ENCODE measurements at places on chromosomes 7 and 10.

- DNase-seq: no peak
These were observed 10.5 kb upstream of the GIMAP8 start for GRCh38 chr7:150439967-150440366.

DNA sequence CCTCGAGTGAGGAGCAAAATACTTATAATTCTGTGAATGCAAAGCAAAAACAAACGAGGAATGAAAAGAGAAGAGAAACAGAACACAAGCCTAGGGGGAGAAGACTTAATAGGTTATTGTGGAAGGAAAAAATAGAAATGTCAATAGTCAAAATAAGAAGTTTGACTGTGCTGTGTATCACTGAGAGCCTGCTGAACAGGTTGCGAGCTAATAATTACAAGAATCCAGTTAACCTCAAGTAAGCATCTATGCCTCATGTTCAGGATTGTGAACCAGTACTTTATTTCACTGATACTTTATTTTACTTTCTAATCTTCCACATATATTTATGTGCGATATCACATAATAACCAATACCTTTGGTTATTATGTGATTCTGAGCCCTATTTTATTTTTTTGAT is 316.7 kb downstream of the OTUD1 start:
- no peak for DNase-seq

DNA sequence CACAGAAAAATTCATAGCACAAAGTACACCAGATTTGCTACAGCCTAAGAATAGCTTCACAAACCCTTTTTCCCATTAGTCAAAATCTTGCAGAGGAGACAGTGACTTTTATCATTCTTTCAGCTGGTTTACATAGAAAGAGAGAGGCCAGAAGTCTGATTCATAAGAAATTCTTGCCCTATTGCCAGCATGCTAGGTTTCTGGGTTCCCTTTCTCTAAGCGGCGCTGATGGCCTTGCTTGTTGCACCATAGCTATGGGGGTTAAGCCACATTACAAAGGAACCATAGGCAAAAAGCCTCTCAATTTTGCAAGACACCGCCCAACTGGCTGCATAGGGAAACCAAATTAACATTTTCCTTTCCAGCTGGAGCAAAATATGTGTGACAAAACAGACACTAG is 87.4 kb downstream of the ZNF467 start:
- no peak for DNase-seq

- no peak for DNase-seq
These were observed 255.0 kb downstream of the BMPER start for GRCh38 chr7:34160261-34160752.

- no peak for DNase-seq
These were observed 339.4 kb upstream of the ZMIZ1 start for GRCh38 chr10:78729366-78729765.

GRCh38 chr7:149093228-149093627 is 2.7 kb upstream of the ZNF786 start:
- DNase-seq: no peak

GRCh38 chr10:80447436-80448190 is 6.5 kb upstream of the TSPAN14 start:
- no peak for DNase-seq

DNA sequence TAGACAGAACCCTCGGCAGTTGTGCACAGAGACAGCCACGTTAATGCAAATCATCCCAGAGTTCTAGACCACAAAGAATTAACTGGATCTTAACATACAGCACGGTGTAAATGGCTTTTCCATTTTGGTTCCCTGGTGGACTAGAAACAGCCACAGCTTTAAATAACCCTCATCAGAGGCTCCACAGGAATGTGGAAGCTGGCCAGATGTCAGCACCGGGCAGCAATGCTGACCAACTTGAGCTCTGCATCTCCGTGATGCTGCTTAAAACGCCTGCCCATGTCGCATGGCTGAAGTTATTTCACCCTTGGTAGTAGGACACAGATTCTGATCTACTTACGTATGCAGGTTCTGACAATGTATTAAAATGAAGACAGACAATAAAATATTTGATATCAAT is 24.5 kb downstream of the RSU1 start:
- no peak for DNase-seq

DNA sequence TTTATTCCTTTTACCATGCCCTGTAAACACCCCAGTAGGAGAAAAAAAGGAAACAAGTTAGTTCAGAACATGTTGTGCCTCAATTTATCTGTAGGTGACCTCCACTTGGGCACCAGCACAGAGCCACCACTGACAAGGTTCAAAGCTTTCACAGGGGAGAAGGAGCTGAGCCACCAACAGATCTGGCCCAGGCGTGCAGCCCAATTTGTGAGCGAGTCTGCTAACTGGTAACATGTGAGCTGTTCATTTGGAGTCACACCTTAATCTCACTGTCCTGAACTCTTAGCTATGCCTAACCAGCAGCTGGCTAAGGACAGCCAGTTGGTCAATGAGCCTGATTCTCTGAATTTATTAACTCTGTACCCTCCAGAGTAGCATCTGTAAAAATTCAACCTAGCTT is 78.4 kb upstream of the CAMK2B start:
- DNase-seq: no peak

GRCh38 chr10:69071610-69072009 is 16.3 kb upstream of the SRGN start:
- no peak for DNase-seq

- no peak for DNase-seq
These were observed 110.6 kb downstream of the BTRC start for GRCh38 chr10:101464599-101464998.

- DNase-seq: no peak
These were observed 2.5 kb downstream of the VOPP1 start for GRCh38 chr7:55569797-55570196.

- DNase-seq: no peak
These were observed 21.4 kb upstream of the GNAT3 start for GRCh38 chr7:80533287-80533686.

DNA sequence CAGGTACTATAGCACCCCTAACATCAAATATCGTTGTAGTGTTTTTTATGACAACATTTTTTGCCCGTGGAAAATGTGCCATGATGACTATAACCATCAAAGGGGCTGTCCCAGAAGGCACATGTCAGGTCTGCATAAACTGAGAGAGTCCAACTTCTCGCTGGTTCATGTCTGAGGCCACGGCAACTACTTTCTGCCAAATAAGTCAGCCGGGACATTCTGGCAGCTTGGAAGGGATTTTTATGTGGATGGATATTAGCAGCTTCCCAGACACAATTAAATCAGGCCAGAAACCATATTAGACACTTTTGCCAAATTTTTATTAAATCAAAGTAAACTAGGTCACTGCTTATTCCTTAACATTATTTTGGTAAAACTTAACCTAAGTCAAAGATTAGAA is 477.4 kb upstream of the FZD8 start:
- no peak for DNase-seq

DNA sequence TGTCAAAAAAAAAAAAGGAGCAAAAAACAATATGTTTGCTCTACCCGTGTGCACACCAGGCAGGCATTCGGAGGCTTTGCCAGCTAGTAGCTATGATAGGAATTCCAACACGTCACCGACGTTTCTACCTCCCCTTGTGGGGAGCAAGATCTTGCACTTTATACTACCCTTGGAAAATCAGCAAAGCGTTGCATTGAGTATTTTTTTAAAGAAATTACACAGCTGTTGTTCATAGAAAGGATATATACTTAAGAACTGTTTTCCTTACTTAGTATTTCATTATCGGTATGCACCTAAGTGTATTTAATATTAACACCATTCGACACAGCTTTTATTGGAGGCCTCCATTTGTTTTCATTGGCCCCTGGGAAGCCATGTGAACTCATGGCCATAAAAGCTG is 159.9 kb upstream of the MGMT start:
- no peak for DNase-seq

Data from NCI-H1105 treated with DMSO at 0.1 percent for 48 hours (cell line).